Mucosa of descending colon (tissue), 3 donors: ENCODE measurements at places on chromosomes 3 and 15. TPM values are rescaled to one million over a fixed set of nuclear protein-coding genes. Genes with fewer than 3 reads are reported as not detected.

The ITGB5 gene
- 67.9 TPM for total RNA-seq

The ASB14 gene
- total RNA-seq: not detected

The GABRA5 gene
- total RNA-seq: not detected

The HRH1 gene
- total RNA-seq: 16.7 TPM

The MORC1 gene
- total RNA-seq: not detected

The GNB4 gene
- total RNA-seq: 26.4 TPM

The TMA7 gene
- 153 TPM for total RNA-seq

The WNT5A gene
- total RNA-seq: 5.9 TPM

The DPPA2 gene
- total RNA-seq: not detected

The AP3B2 gene
- 0.67 TPM for total RNA-seq

The EFCC1 gene
- 1.8 TPM for total RNA-seq

The COL6A5 gene
- total RNA-seq: not detected
